ENCODE measurements at places on chromosomes 11 and 22.

- DNase-seq = peak; percentile 28
Observed at GRCh38 chr11:4626207-4627099, 10.8 kb upstream of the OR51D1 start.

DNA sequence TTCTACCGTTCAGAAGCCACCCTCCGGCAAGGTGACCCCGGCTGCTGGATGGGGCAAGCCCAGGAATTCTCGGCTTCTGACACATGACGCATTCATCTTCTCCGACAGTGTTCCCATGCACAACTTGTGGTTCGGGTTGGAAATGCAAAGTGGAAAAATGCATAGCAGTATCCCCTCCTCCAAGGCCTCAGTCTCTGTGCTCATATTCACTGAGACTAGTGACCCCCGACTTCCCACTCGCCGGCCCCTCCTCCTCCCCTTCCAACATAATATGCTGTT lies 70.0 kb upstream of the NTM start:
- no peak for DNase-seq

GRCh38 chr22:21917181-21917958 lies 35.3 kb downstream of the PPM1F start:
- DNase-seq = no peak

DNA sequence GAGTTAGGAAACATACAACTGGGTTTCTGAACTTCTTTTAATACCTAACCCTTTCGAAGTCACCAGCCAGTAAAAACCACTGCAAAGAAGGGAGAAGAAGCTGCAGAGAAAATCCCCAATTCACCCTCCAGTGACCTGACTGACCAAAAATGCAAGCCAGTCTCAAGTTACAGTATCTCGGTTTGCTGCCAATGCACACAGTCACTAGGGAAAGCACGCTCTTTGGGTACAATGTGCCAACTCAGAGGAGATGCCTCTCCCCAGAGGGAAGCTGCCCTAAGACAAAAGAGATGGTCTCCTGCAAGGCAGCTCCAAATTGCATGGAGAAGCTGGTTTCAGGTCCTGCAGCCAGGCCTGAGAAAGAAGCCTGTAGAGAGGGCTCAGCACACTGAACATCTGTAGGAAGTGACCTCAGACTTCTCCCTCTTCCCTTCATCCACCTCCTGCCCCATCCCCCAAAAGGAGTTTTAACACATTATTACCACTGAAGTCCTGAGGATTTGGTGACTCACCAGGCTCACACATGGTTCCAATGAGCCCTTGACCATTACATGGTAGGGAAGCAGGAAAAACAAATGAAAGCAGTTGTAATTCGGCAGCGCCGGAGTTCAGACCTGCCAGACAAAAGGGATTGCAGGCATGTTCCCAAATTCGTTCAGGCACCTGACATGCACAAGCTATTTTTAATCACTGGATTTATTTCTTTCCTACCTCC lies 90.1 kb downstream of the ETS1 start:
- peak; percentile 99 for DNase-seq

DNA sequence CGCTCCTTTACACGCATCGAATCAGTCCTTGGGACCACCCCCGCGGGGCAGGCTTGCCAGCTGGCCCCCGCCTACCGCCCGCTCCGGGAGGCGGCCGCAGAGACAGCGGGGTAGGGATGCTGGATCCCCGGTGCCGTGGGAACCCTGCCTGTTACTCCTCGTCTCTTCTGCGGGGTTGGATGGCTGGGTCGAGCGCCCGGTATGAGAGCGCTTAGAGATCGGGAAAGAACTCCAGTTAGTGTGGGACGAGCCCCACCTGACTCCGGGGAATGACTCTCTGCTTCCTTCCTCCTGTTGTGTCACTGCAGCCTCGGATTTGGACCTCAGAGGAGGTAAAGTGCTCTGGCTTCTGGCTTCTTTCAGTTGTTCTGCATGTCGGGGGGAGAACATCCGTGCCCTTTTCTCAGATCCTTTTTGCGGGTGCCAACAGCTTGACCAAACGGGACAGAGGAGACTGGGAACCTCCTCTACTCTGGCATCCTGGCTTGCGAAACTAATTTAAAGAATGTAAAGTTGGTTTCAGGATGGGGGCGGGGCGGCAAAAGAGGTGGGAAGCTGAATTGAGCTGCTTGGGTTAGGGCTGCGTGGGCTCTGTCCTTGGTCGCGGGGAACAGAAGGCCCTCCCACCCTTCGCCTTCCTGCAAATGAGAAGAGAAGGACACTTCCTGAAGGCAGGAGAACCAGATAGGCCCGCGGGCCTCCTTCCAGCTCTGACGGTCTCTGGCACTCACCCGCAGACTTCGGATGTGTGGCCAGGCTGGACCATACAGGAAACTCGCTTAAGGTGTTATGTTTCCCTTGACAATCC lies 938 bp downstream of the LAYN start:
- DNase-seq = no peak

DNA sequence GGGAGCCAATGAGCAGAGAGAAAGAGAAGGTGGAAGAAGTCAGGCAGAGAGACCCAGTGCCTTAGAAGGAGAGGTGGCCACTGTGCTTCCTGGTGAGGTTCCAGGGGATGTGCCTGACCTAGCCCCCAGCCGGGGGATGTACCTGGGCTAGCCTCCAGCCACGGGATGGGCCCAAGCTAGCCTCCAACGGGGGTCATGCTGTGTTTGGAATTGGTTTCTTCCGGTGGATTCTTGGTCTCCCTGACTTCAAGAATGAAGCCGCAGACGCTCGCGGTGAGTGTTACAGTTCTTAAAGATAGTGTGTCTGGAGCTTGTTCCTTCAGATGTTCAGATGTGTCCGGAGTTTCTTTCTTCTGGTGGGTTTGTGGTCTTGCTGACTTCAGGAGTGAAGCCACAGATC lies 6.9 kb upstream of the SMIM38 start:
- no peak for DNase-seq

- DNase-seq = no peak
Observed at GRCh38 chr11:108726077-108726800, 61.4 kb downstream of the DDX10 start.

- no peak for DNase-seq
Observed at GRCh38 chr22:25702571-25703167, 39.3 kb upstream of the MYO18B start.

GRCh38 chr22:26162926-26163325 lies 6.3 kb upstream of the SEZ6L start:
- DNase-seq = no peak

DNA sequence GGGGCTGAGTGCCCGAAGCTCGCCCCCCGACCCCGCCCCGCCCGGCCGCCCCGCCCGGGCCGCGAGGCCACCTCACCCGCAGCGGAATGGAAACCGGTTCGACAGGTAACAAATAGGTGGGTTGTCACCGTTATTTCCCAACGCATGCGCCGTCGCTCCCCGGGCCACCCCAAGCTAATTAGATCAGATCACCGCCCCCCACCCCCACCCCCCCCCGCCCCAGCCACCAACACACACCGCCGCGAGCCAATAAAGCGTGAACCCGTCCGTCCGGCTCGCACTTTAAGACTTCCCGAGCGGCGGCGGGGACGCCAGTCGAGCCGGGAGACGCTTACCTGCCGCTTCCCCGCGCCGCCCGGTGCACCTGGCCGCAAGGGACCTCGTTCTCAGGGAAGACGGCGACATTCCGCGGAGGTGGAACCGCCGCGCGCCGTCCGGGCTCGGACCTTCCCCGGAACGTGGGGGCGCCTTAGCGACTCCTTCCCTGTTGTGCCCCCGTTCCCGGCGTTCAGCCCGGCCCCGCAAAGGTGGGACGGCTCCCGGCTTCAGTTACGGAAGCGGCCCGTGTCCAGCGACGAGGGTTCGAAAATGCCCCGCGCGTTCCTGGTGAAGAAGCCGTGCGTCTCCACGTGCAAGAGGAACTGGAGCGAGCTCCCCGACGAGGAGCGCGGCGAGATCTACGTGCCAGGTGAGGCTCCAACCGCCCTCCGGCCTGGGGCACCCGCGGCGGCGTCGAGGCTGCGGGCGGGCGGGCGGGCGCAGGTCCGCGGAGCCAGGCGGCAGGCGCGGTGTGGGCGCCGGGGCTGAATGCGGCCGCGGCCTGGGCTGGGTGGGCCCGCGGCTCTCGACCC lies at the start of gene OVOL1:
Gene OVOL1 (plus strand): TSS at position 278 of the 851 bp plus-strand sequence. CDS start 311 bp downstream, at position 589.
- no peak for DNase-seq

DNA sequence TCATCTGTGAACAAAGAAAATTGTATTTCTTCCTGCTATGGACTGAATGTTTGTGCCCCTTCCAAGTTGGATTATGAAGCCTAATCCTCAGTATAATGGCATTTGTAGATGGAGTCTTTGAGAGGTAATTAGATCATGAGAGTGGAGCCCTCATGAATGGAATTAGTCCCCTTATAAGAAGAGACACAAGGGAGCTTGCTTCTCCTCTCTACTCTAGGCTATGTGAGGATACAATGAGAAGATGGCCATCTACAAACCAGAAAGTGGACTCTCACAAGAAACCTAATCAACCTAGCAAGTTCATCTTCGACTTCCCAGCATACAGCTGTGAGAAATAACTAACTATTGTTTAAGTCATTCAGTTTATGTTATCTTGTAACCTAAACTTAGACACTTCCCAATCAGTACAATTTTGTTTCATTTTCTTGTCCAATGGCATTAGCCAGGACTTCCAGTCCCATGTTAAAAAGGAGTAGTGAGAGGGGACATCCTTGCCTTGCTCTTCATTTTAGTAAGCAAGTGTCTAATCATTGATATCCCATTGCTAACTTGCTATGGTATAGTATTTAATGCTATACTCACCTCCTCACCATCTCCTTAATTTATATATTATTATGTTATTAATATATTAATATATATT lies 45.7 kb downstream of the PDGFD start:
- no peak for DNase-seq

- DNase-seq = no peak
Observed at GRCh38 chr11:30364139-30364836, 41.4 kb downstream of the ARL14EP start.

DNA sequence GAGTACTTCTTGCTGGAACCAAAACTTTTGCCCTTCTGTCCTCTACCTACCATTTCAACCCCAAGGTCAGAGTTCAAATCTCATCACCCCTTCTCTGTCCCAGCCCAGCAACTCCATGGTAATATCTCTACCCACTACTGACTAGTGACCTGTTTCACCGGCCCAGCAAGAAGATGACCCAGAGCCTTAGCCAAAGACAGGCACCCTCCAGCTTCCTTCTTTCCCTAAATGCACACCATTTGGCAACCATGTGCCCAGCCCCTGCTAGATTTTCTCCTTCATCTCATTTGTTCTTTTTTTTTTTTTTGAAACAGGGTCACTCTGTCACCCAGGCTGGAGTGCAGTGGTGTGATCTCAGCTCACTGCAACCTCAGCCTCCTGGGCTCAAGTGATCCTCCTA lies 14.9 kb downstream of the ARAP1 start:
- DNase-seq = no peak

GRCh38 chr11:100925935-100926334 lies 203.7 kb downstream of the PGR start:
- peak; percentile 31 for DNase-seq

DNA sequence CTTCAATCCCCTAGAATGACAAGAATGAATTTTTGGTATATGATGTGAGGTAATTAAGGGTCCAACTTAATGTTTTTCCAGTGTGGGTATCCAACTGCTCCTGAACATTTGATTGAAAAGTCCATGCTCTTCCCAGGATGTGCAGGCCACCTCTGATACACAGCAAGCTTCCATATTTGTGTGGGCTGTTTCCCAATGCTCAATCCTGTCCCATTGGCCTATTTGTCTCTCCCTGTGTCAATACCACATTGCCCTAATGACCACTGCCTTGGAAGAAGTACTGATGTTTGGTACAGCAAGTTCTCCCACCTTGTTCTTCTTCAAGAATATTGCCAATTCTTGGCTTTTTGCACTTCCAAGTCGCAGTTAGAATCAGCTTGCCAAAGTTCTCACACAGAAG lies 42.9 kb downstream of the KCNQ1OT1 start:
- DNase-seq = no peak

DNA sequence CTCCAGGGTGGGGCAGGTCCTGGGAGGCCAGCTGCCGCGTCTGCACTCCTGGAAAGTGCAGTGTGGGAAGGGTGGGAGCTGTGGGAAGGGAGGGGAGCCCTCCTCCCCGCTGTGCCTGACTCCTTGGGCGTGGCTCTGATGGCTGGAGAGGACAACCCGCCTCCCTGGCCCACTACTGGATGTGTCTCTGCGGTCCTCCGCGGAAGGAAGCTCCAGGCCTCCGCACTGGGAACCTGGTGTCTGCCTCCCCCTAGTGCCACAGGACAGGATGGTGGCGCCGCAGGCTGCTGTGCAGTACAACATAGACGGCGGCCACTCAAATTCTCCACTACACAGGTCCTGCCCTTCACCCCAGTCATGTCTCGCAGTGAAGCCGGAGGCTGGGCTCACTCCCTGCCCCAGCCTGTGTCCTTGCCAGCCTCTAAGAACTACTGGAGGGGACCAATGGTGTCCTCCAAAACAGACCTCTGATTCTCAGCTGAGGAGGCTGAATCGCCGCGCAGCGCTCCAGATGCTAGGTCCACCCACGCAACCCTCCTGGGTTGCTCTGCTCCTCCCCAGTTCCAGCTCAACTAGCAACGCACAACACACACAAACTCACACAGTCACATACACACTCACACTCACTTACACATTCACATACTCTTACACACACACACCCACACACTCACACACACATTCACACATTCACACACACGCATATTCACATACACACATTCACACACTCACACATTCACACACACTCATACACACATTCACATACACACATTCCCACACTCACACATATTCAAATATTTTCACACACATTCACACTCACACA lies 12.4 kb upstream of the DSCAML1 start:
- DNase-seq = peak; percentile 8

GRCh38 chr11:65112546-65113360 lies 1.1 kb downstream of the TM7SF2 start:
- no peak for DNase-seq

- DNase-seq = no peak
Observed at GRCh38 chr11:123718063-123718462, 23.4 kb downstream of the ZNF202 start.

- peak; percentile 13 for DNase-seq
Observed at GRCh38 chr11:83521647-83522596, 235.8 kb upstream of the CCDC90B start.

DNA sequence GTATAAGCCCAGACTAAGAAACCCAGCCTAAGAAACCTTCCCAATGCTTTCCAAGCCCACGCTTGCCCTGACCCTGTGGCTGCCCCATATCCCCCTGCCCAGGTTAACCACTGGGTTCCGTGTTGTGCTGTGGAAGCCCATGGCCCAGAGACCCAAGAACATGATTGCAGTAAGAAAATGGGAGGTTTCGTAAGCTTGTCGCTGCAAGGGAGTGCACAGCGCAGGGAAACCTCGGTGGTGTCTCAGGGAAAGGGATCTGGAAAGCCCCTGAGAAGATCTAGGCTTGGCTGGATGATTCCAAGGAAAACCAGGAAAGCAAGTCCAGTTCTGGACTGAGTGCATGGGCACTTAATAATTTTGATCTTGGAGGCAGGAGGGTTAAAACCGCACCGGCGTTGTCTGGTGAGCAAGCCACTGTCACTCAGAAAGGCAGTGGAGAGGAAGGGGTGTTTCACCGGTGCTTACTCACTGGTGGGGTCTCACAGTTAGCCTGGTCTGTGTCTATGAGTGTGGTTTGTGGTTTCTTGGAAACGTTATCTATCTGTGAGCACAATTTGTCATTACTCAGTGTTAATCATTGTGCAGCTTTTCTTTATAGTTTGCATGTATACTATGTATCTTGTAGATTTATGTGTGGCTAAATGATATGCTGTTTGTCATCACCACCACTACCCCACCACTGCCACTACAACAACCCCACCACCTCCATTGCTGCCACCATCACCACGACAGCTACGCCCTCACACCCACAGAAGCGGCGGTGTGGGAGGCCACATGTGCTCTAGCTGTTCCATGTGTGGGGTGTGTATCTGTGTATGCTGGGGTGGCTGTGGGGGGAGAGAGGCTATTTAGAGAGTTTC lies 53.3 kb upstream of the PRDM11 start:
- no peak for DNase-seq

GRCh38 chr11:111571829-111572501 lies 30.3 kb upstream of the SIK2 start:
- no peak for DNase-seq
